ENCODE measurements at places on chromosomes 7 and 10. TPM values are rescaled to one million over a fixed set of nuclear protein-coding genes. Genes with fewer than 3 reads are reported as not detected.

DNA sequence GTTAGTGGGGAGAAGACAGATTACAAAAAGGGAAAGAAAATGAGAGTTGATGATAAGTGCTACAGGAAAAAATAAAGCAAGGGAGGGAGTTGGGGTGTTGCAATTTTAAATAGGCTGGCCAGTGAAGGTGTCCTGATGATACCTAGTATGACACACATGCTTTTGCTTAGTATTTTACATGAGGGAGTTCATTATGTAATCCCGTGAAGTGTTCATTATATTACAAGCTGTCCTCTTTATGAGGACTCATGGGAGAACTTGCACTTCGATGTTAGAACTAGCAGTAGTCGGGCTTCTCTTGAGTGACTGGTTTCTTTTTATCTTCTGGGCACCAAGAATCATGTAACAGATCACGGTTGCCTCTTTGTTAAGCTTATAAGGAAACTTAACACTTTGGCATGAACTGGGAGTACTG is 102.3 kb upstream of the MTPN start:
- H3K27ac ChIP-seq = no peak overlapping the region
- no peak for DNase-seq
- H3K36me3 ChIP-seq = no peaks in the 10 kb centered on the region

- H3K4me1 ChIP-seq = peaks cover 36% of the 10 kb centered on the region
- no peak for DNase-seq
- H3K4me3 ChIP-seq = no peak overlapping the region
- H3K27ac ChIP-seq = no peak overlapping the region
- no peaks in the 10 kb centered on the region for H3K36me3 ChIP-seq
- H3K27me3 ChIP-seq = no peaks in the 10 kb centered on the region
These were observed 3.2 kb upstream of the IGFBP3 start for GRCh38 chr7:45924283-45924682.

DNA sequence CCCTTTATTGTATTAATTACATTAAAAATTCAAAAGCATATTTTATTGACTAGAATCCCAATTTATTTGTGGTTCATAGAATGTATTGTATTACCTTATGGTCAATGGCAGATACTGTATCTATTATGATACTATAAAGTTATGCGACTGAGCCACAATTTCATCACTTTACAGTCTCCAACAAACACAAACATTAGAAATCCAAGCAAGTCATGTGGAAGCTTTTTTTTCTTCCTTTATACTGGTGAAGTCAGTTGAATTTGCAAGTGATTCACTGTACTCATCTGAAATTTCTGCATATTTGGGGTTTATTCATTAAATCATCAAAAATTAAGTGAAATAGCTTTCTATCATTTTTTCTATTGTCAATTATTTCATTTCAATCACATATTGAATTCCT is 54.3 kb downstream of the BMPER start:
- no peaks in the 10 kb centered on the region for H3K36me3 ChIP-seq
- H3K4me3 ChIP-seq = no peak overlapping the region
- no peaks in the 10 kb centered on the region for H3K27me3 ChIP-seq
- no peaks in the 10 kb centered on the region for H3K4me1 ChIP-seq
- no peak overlapping the region for H3K27ac ChIP-seq

The WDFY4 gene
- total RNA-seq = 1.1 TPM

The TEX47 gene
- total RNA-seq = not detected
